ENCODE measurements at places on chromosomes 12 and 14.

DNA sequence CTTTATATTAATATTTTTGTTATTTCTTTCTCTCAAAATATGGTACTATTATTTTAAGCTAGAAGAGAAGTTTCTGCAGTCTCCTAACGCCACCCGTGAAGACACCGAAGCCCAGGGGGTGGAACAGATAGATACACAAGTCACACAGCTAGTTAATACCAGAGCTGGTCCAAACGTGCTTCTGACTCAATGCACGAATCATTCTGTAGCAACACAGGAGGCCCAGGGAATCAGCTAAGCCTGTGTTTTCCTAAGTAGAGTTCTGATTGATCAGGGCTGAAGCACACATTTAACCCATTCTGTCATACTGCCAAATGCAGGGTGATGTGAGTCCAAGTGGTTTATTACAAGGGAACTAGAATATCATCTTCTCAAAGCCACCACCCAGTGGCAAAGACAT, 116.9 kb upstream of the PWP1 start:
- peak; percentile 88 for DNase-seq

DNA sequence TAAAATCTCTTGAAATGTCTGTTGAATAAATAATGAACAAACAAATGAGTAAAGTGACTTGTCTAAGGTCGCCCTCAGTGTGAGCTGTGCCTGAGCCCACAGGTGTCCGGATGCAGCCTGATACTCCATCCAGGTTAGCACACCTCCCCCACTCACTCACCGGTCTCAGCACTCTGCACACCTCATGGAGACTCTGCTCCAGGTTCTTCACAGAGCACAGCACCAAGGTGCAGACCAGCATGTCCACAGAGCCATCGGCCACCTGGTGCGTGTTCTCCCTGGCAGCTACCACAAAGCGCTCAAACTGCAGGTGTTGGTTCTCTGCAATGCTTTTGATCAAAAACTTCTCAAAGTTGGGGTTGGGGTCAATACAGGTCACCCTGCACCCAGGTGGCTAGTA, 4.1 kb upstream of the KRT7 start:
- no peak for DNase-seq

DNA sequence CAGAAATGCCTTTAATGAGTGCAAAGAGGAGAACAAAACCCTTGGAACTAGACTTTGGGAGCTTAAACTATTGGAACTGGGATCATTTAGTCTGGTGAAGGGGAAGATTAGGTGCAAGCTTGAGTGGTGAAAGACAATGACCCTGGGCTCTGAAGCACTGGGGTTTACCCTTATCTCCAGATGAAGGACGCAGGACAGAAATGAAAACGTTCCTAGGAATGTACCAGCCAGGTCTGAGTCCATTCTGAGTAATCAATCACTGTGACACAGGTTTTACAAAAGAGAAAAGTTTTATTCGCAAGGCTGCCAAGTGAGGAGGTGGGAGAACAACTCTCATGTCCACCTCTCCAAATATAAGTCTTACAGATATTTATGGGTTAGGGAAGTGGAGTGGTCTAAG, 249.1 kb downstream of the LRIG3 start:
- DNase-seq = peak; percentile 14

DNA sequence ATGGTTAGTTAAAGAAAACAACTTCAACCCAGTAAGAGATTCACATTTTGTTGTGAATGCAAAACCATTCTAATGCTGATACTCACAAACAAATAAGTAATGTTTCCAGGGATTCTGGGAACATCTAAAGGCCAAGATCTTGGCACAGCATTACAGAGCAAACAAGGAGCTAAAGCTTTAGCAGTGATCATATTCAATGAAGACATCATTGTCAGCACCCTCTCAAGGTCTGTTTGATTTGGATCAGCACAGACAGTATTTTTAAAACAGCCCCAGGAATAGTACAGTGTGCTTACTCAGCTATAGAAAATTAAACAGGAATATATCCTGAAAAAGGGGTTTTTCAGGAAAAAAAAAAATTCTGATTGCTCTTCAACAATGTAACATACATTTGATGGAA, 71.4 kb downstream of the TMEM260 start:
- DNase-seq = no peak

DNA sequence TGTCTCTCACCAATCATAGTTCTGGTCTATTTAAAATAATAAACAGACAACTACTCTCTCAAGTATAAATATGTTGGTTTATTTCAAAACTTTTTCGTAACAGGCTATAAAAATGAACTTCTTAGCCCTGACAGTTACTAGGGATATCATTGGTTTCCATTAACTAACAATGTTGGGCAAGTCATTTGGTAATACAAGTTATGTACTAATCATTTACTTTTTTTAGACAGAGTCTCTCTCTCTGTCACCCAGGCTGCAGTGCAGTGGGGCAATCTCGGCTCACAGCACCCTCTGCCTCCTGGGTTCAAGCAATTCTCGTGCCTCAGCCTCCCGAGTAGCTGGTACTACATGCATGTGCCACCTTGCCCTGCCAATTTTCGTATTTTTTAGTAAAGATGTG, 14.6 kb upstream of the KANSL2 start:
- no peak for DNase-seq

DNA sequence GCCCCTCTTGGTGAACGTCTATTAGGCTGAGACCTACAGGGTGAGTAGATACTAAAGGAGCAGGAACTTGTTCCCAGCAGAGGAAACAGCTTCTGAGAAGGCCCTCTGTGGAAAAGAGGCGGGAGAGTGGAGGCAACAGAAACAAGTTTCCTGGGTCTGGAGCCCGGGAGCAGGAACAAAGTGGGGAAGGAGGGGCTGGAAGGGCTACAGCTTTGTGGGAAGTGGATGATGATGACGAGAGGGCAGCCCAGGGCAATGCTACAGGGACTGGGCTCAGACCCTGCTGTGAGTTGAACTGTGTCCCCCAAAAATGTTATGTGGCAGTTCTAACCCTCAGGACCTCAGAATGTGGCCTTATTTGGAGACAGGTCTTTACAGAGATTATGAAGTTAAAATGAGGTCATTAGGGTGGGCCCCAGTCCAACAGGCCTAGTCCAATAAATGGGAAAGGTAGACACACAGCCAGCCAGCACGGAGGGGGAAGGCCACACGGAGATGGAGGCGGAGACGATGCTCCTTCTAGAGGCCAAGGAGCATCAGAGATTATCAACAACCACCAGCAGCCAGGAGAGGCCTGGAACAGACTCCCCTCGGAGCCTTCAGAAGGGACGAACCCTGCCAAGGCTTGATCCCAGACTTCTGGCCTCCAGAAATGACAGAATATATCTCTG, 14.3 kb downstream of the CAMKK2 start:
- DNase-seq = no peak

DNA sequence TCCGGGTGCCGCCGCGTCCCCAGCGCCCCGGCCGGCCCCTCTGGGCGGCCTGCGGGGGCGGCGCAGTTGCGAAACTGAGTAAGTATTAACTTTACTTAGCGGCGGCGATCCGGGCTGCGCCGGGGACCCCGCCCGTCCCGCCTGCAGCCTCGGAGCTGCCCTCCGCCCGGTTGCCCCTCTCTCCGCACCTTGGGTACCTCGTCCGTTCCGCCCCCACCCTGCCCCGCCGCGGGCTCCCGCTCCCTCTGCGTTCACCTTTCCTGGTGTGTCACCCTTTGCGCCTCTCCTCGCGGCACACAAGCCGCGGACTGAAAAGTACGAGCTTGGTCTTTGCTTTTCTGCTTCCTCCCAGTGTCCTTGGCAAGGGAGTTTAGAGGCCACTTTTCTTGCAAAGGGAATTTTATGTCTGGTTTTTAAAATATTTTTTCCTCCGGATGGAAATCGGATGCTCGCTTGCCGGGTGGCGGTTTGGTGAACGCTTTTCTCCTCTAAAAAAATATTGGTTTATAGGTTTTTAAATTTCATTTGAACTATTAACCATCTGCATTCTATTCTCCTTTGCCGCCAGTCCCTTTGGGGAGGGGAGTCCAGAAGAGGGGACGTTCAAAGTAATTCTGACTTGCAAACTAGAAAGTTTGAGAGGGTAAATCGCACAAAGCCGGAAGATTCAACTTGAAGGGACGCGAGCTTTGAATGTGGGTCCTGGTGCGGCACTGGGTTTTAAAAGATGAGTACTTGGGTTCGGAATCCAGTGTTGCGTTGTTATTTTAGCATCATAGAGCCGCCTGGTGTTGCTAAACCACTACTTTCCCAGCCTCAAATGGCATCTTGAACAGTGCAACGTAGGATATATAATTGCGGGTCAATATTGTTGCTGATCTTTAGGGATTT, 834 bp downstream of the RASSF8 start:
- peak; percentile 76 for DNase-seq

- DNase-seq = peak; percentile 97
These were observed 21.0 kb upstream of the SNX6 start for GRCh38 chr14:34650786-34651584.

DNA sequence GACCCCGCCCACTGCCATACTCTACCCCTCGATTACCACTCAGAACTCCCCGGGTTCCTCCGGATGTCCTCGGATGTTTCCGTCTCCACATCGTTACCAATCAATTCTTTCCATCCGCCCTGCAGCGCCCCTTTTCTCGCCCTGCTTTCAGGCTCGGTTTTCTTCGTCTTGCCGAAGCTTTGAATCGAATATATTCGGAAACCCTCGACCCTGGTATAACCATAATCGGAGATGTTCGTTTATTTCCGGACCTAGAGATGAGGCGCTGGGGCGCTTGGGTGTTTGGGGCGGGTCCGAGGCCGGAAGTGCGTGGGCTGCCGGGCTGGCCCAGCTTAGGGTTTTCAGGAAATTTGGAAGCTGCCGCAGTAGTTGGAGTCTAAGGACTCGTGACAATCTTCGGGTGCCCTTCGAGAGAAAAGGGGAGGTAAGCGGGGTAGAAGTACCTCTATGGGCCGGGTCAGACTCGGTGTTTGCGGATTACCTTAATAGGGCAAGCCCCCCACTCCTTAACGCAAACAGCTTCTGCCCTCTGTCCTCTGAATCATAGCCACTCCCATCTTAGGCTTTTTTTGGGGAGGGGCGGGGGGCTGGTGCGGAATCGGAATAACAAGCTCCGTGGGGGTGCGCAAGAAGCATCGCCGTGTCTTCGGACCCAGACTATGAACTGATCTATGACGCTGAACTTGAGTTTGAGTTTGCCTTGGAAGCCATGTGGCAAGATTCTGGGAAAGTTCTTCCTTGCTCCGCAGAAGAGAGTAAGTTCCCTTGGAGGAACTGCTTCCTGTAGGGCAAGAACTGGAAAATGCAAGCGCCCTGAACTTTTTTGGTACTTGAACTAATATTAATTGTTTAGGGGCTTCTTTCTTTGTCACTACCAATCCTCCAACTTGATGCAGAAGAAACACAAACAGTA, at the start of gene C14orf119:
C14orf119 (plus strand) TSS at position 310 of the 913 bp plus-strand sequence. CDS start 2,154 bp downstream, outside the sequence.
- DNase-seq = peak; percentile 99

DNA sequence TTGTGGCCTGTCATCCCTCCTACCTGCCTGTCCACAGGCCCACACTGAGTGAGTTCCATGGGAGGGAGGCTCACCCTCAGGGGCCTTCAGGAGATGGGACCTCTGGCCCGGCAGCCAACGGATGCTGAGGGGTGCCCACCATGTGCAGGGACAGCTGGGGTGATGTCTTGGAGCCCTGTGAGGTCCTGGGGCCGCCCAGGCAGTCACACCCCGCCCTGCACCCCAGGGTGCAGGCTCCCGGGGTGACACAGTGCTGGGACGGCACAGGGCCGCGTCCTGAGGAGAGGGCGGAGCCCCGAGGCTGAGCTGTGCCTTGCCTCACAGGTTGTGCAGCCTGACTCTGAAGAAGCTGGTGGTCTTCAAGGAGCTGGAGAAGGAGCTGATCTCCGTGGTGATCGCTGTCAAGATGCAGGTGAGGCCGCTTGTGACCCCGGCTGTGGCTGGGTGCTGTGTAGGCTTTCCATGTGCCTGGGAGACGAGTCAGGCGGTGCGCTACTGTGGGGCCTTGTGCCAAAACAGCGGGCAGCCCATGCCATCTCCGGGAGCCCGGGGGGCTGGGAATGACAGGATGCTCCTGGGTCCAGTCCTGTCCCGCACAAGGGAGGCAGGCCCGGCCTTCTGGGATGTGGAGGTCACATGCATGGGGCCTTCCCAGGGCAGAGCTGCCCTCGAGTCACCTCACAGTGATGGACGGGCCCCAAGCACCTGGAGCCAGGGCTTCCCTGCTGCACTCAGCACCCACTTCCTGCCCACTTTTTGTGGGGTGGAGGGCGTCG, 33.8 kb downstream of the PACS2 start:
- DNase-seq = no peak

DNA sequence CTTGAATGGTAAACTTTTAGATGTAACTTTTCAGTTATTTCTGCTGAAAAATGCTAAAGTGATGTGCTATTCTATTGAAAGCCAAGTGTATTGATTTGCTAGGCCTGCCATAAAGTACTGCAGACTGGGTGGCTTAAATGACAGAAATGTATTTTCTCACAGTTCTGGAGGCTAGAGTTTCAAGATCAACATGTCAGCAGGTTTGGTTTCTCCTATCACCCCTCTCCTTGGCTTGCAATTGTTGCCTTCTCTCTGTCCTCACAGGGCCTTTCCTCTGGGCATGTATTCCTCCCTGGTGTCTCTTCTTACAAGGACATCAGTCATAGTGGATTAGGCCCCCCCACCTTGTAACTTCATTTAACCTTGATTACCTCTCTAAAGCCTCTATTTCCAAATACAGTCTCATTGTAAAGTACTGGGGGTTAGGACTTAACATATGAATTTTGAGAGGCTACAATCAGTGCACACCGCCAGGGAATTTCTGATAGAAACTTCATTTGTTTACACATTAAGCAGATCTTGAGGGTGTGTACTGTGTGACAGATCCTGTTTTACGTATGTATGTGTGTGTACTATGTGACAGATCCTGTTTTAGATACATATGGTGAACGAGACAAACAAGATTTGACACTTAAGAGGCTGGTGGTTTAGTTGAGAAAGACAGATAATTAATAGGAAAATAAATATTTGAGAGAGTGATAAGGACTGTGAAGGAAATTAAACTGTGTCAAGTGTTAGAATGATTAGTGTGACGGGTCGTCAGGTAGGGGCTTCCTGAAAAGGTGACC, 49.5 kb downstream of the ADIPOR2 start:
- DNase-seq = peak; percentile 53

DNA sequence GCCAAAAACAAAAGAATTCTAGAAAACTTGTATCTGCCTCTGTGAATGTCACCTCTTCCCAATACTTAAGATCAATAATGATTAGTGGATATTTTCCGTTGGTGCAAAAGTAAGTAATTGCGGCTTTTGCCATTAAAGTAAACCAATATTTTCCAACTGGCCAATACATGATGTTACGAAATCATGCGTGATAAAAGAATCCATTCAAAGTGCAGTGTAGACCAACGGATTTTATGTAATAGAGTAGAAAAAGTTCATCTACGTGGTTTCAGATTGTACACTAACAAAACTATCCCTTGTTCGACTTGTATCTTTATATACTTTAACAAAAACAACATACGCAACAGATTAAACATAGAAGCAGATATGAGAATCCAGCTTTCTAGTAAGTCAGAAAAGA, 626 bp upstream of the ZNF268 start:
- no peak for DNase-seq

GRCh38 chr12:6284273-6284672, 26.2 kb upstream of the PLEKHG6 start:
- no peak for DNase-seq

GRCh38 chr12:79409562-79409961, 281.2 kb downstream of the PAWR start:
- DNase-seq = peak; percentile 51

All from epithelial cell of esophagus (primary cell).